Muscle of leg (tissue), 16 donors: ENCODE measurements at places on chromosomes 2 and 18. TPM values are rescaled to one million over a fixed set of nuclear protein-coding genes. Genes with fewer than 3 reads are reported as not detected.

Gene IL37
- total RNA-seq = not detected

GRCh38 chr2:16870491-16871076 lies 204.9 kb upstream of the CYRIA start:
- no peaks in the 10 kb centered on the region for H3K27me3 ChIP-seq
- no peak for DNase-seq
- H3K36me3 ChIP-seq = no peaks in the 10 kb centered on the region
- no peaks in the 10 kb centered on the region for H3K4me1 ChIP-seq
- no peak overlapping the region for H3K4me3 ChIP-seq

- peaks cover 4% of the 10 kb centered on the region for H3K36me3 ChIP-seq
- H3K27me3 ChIP-seq = no peaks in the 10 kb centered on the region
- no peak for DNase-seq
- H3K4me3 ChIP-seq = no peak overlapping the region
- no peaks in the 10 kb centered on the region for H3K4me1 ChIP-seq
- H3K27ac ChIP-seq = no peak overlapping the region
These were observed 118.2 kb downstream of the PHLPP1 start for GRCh38 chr18:62833494-62833893.

DNA sequence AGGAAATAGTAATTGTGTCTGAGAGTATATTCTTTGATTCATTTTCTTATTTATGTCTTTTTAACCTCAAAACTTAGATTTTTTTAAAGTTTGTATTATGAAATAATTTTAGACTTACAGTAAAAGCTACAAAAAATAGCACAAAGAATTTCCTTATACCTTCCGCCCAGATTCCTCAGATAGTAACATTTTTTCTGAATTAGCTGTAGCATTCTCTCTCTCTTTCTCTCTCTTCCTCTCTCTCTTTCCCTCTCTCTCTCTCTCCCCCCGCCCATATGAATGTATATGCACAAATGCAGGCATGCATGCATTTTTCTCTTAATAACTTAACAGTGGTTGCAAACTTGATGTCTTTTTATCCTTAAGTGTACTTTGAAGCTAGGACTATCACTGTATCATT lies 361.1 kb upstream of the NRP2 start:
- H3K4me3 ChIP-seq = no peak overlapping the region
- H3K36me3 ChIP-seq = no peaks in the 10 kb centered on the region
- no peak overlapping the region for H3K27ac ChIP-seq
- no peaks in the 10 kb centered on the region for H3K4me1 ChIP-seq

Gene GPR55
- total RNA-seq = not detected

Gene LYG1
- 1.9 TPM for total RNA-seq

Gene CCBE1
- 2.8 TPM for total RNA-seq

GRCh38 chr2:129087133-129087813 lies 768.6 kb upstream of the HS6ST1 start:
- DNase-seq = no peak
- H3K4me1 ChIP-seq = no peaks in the 10 kb centered on the region
- no peak overlapping the region for H3K4me3 ChIP-seq
- no peaks in the 10 kb centered on the region for H3K36me3 ChIP-seq
- H3K27ac ChIP-seq = no peak overlapping the region

Gene CCDC141
- total RNA-seq = 76.1 TPM

DNA sequence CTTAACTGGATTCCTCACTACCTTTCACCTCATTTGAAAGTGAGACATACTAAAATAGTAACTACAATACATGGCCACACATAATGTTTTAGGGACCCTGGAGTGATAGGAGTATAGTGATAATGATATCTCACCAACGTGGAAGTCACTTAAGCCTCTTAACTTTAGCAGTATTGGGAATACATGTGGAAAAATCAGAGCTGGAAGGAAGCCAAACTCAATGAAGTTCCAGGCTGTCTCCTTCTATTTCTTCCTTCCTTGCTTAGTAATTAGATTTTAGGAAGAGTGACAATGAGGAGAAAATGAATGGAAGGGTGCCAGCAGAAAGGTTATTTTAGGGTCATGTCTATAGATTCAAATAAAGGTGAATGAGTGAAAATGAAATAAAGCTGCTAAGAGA lies 387.3 kb downstream of the PLCL1 start:
- peak; percentile 56 for DNase-seq
- H3K4me1 ChIP-seq = no peaks in the 10 kb centered on the region
- H3K27me3 ChIP-seq = no peaks in the 10 kb centered on the region
- H3K27ac ChIP-seq = no peak overlapping the region

DNA sequence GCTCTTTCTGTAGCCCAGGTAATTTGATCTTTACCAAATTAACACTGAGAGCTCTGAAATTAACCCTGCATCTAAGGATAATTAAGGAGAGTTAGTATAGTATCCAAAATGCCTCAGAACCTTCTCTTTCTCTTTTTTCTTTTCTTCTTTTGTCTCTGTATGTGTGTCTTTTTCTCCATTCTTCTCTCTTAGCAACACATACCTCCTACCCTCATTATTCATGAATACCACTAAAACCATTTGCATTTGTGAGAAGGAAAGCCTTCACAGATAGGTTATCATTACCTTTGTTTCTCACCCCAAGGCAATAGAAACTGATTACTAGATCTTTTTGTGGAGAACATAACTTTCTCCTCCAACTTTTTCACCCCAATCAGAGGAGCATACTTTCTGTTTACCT lies 376.5 kb upstream of the NXPH2 start:
- no peak overlapping the region for H3K27ac ChIP-seq
- DNase-seq = no peak
- no peaks in the 10 kb centered on the region for H3K4me1 ChIP-seq

- peaks cover 26% of the 10 kb centered on the region for H3K4me1 ChIP-seq
- peak overlapping the region; percentile 62 for H3K27ac ChIP-seq
- peak; percentile 80 for DNase-seq
- H3K27me3 ChIP-seq = peaks cover 1% of the 10 kb centered on the region
These were observed 107.1 kb upstream of the ODC1 start for GRCh38 chr2:10554961-10555809.

Gene TUBA3E
- not detected for total RNA-seq

- H3K27ac ChIP-seq = peak overlapping the region; percentile 13
- no peaks in the 10 kb centered on the region for H3K36me3 ChIP-seq
- peaks cover 23% of the 10 kb centered on the region for H3K4me1 ChIP-seq
These were observed 916 bp downstream of the TNFRSF11A start for GRCh38 chr18:62325806-62326645.

Gene PCARE
- 0.09 TPM for total RNA-seq

- H3K36me3 ChIP-seq = peaks cover 32% of the 10 kb centered on the region
- no peak for DNase-seq
- no peak overlapping the region for H3K4me3 ChIP-seq
- no peaks in the 10 kb centered on the region for H3K4me1 ChIP-seq
- H3K27ac ChIP-seq = no peak overlapping the region
These were observed 17.3 kb downstream of the MTA3 start for GRCh38 chr2:42585779-42586178.

Gene CNTNAP5
- total RNA-seq = 0.13 TPM

Gene CDCA7
- total RNA-seq = 7.8 TPM

DNA sequence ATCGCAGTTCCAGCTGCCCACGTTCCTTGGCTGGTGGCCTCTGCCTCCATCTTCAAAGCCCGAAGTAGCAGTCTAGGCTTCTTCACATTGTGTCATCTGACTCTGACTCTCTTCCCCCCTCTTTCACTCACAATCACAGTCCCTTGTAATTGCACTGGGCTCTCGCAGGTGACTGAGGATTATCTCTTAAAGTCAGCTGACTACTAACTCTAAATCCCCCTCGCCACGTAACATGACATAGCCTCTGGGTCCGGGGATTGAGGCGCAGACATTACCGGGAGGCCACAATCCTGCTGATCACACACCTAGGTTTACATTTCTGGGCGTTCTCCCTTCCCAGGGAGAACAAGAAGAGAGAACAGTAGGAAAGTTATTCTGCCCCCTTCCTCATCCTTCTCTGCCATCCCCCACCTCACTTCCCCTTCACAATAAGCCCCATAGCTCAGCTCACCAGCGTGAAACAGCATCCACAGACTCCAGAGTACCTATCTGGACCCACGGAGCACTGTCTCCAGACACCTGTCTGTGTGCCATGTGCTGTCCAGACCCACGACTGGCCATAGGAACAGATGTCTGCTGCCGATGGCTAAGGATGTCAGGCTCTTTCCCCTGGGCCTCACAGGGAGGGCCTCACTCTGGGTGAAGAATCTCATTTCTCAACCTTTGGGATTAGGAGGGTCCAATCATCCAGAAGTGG lies 64.3 kb upstream of the FZD7 start:
- H3K4me1 ChIP-seq = peaks cover 36% of the 10 kb centered on the region
- H3K27me3 ChIP-seq = no peaks in the 10 kb centered on the region
- H3K4me3 ChIP-seq = no peak overlapping the region

- peak overlapping the region; percentile 90 for H3K27ac ChIP-seq
- peaks cover 2% of the 10 kb centered on the region for H3K27me3 ChIP-seq
- H3K36me3 ChIP-seq = no peaks in the 10 kb centered on the region
- no peak for DNase-seq
These were observed 526 bp downstream of the COX7A2L start for GRCh38 chr2:42360493-42360889.

Gene SH3RF3
- 2.7 TPM for total RNA-seq

Gene TMEFF2
- 7.7 TPM for total RNA-seq

Gene DOCK10
- total RNA-seq = 18.3 TPM

GRCh38 chr2:51528156-51528555 lies 496.2 kb upstream of the NRXN1 start:
- H3K4me3 ChIP-seq = no peak overlapping the region
- H3K36me3 ChIP-seq = no peaks in the 10 kb centered on the region
- no peak for DNase-seq
- no peak overlapping the region for H3K27ac ChIP-seq
- no peaks in the 10 kb centered on the region for H3K27me3 ChIP-seq
- no peaks in the 10 kb centered on the region for H3K4me1 ChIP-seq

- H3K4me1 ChIP-seq = no peaks in the 10 kb centered on the region
- no peak overlapping the region for H3K27ac ChIP-seq
- no peak for DNase-seq
- no peaks in the 10 kb centered on the region for H3K36me3 ChIP-seq
- H3K4me3 ChIP-seq = no peak overlapping the region
- H3K27me3 ChIP-seq = peaks cover 27% of the 10 kb centered on the region
These were observed 83.4 kb upstream of the SNTG2 start for GRCh38 chr2:867296-867695.

Gene NR4A2
- 1.0 TPM for total RNA-seq

Gene TMEM163
- total RNA-seq = 0.66 TPM

GRCh38 chr2:63048367-63049171 lies 2.1 kb upstream of the OTX1 start:
- peak; percentile 43 for DNase-seq
- no peak overlapping the region for H3K27ac ChIP-seq
- no peaks in the 10 kb centered on the region for H3K36me3 ChIP-seq
- peaks cover 82% of the 10 kb centered on the region for H3K27me3 ChIP-seq
- H3K4me1 ChIP-seq = peaks cover 39% of the 10 kb centered on the region
- H3K4me3 ChIP-seq = no peak overlapping the region

GRCh38 chr18:37306432-37306831 lies 259.2 kb downstream of the CELF4 start:
- H3K4me3 ChIP-seq = no peak overlapping the region
- no peak overlapping the region for H3K27ac ChIP-seq
- DNase-seq = no peak

GRCh38 chr2:122218596-122218995 lies 463.1 kb downstream of the TSN start:
- H3K4me1 ChIP-seq = no peaks in the 10 kb centered on the region
- no peaks in the 10 kb centered on the region for H3K36me3 ChIP-seq
- H3K27me3 ChIP-seq = no peaks in the 10 kb centered on the region
- no peak for DNase-seq

DNA sequence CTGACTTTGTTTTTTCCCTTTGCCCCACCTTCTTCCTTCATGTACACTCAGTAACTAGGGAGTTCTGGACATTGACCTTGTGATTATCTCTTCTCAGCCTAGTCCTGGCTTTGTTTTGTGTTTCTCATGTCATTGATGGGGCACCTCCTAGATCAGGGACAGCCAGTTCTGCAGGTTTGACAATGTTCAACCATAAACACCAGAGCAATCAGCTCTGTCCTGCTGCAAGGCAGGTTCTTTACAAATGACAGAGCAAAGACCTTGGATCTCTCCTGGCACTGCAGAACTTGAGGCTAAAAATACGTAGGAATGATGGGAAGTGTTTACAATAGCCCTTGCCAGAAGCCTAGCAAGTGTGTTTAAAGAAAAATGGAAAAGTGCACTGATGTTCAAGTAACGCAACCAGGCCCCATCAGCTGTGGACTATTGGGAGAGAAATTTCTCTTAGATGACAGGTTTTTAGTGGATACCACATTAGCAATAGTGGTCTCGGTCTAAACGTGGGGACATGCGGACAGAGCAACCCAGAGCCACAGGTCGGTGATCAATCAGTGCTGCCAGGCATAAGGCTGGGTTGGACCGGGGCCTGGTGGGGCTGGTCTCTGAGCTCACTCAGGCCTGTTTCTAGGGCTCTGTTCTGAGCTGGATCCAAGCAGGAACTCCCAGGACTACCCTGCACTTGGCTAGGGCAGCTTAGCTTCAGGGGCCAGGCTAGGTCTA lies 76.8 kb downstream of the SOWAHC start:
- no peaks in the 10 kb centered on the region for H3K36me3 ChIP-seq
- H3K27me3 ChIP-seq = no peaks in the 10 kb centered on the region
- H3K4me3 ChIP-seq = no peak overlapping the region
- H3K4me1 ChIP-seq = peaks cover 20% of the 10 kb centered on the region
- peak overlapping the region; percentile 69 for H3K27ac ChIP-seq
- peak; percentile 79 for DNase-seq

GRCh38 chr2:86302320-86302719 lies 35.1 kb downstream of the REEP1 start:
- no peaks in the 10 kb centered on the region for H3K27me3 ChIP-seq
- no peak for DNase-seq
- H3K36me3 ChIP-seq = no peaks in the 10 kb centered on the region
- peaks cover 61% of the 10 kb centered on the region for H3K4me1 ChIP-seq

Gene AGXT
- total RNA-seq = 0.13 TPM

DNA sequence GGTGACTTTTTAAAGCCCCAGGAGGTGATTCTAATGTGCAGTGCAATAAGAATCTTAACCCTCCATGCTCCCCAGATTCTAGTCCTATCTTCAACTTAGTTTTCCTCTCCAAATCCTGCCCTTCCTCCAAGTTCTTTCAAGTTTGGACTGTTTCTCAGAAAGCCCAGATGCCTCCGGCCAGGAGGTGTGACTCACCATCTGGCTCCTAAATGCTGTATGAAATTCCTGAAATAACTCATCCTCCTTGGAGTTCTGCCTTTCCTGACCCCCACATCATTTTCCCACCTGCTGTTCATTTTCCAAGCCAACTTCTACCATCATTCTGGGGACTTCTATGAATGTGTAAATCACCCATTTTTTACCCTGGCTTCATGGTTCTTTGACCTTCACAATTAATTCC lies 118.2 kb upstream of the NOL4 start:
- no peak for DNase-seq
- H3K27ac ChIP-seq = no peak overlapping the region
- H3K4me1 ChIP-seq = no peaks in the 10 kb centered on the region
- H3K27me3 ChIP-seq = no peaks in the 10 kb centered on the region
- H3K4me3 ChIP-seq = no peak overlapping the region
- H3K36me3 ChIP-seq = no peaks in the 10 kb centered on the region
